Stimulated activated CD8-positive, alpha-beta memory T cell treated with anti-CD3 and anti-CD28 coated beads, Interleukin-4, amount 100 ng/mL, for 4 hours (primary cell): ENCODE measurements at places on chromosomes 7 and 10.

DNA sequence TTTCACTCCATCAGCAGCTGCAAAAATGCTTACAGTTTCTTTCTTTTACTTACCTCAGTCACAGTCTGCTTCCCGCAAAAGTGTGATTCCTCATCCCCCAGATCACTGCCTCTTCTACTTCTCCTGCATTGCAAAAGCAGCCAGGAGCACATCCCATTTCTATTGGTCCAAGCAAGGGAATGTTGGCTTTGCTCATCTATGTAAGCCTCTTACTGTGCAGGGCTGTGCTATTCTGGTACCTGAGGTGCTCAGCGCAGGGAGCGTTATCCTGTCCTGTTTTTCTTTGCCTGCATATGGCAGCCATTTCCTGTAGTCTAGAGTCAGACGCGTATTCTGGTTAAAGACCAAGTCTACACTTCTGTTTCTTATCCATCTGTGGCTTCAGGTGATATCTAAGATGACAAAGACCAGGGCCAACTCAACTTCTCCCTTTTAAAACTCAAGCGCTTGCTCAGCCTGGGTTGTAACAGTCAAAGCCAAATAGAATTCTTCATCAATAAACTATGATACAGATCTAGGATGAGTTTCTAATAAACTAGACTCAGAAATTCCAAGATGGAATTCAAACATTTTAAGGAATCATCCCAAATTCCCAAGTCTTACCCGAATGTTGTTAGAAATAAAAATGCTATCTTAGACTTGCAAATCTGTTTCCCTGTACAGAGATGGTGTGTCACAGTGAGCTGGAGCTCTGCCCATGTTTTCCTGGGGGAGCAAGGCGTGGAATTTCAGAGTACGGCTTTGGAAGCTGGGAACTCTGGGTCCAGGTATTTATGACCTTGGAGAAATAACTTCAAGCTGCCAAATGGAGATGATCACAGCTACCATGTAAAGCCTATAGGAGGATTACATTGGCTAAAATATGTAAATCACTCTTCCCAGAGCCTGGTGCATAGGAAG is 6.1 kb upstream of the RBM17 start:
- DNase-seq = no peak

GRCh38 chr10:17025444-17026295 is 103.9 kb downstream of the CUBN start:
- peak; percentile 54 for DNase-seq

- no peak for DNase-seq
Measured at GRCh38 chr10:91048380-91048779, 127.5 kb upstream of the ANKRD1 start.

DNA sequence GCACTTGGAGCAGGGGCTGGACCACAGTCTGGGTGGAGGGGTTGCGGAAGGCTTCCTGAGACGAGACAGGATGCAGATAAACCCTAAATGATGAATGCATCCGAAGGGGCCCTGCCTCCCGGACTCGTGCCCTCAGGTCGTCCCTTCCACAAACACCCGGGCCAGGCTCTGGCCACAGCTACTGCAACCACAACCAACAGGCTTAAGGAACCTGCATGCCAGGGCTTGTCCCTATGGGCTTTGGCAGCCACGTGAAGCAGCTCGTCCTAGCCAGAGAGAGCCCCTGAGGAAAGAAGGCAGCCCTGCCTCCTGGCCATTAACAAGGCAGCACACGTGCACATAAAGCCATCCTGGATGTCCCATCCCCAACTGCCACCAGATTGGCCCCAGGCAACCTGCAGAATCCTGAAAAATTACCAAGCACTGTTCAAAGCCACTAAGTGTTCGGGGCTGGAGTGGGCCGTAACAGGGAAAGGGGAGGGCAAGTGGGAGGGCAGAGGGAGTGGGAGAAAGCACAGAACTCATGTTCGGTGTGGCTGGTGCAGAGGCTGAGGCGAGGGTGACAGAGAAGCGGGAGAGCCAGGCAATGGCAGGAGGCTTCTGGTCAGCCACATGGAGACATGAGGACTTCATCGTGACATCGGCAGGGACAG is 62.7 kb downstream of the MAD1L1 start:
- DNase-seq = no peak

GRCh38 chr10:91977491-91977890 is 53.9 kb downstream of the BTAF1 start:
- no peak for DNase-seq

- no peak for DNase-seq
Measured at GRCh38 chr7:48298779-48299178, 127.5 kb downstream of the ABCA13 start.

GRCh38 chr10:88764110-88764509 is 4.3 kb downstream of the LIPN start:
- DNase-seq = no peak

GRCh38 chr7:93043385-93043985 is 74.3 kb downstream of the SAMD9 start:
- DNase-seq = no peak

DNA sequence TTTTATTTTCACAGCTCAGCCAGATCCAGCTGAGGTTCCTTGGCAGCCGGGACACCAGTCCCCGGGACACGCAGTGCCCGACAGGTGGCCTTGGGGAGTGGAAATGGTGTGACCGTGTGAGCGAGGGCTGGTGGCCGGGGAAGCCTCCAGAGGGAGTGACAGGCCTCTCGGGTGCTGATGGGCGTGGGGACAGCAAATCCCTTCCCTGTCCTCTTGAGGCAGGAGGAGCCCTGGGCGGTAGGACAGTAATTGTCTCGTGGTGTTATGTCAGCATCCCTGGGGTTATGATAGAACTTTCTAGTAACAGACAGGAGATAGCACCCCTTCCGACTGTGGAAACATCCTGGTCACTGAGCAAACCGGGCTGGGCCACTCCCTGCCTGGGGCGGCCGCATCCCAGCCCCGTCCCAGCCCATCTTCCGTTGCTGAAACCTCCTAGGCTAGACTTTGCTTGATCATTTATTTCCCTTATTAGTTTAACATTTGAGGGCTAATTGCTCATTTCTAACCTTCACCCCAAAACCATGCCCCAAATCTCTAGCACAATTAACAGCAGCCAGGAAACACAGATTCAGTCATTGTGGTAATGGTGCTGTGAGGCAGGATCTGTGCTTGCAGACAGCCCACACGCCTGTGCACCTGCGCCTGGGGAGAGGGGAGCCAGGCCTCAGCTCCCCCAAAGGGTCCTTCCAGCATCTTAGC is 63.3 kb downstream of the ELFN1 start:
- DNase-seq = no peak

GRCh38 chr10:115932099-115932498 is 340.9 kb downstream of the GFRA1 start:
- DNase-seq = no peak

- DNase-seq = no peak
Measured at GRCh38 chr10:94043431-94043990, 49.8 kb downstream of the PLCE1 start.

GRCh38 chr7:3739983-3740382 is 438.9 kb downstream of the SDK1 start:
- no peak for DNase-seq

- no peak for DNase-seq
Measured at GRCh38 chr10:75755528-75755927, 324.1 kb downstream of the LRMDA start.

DNA sequence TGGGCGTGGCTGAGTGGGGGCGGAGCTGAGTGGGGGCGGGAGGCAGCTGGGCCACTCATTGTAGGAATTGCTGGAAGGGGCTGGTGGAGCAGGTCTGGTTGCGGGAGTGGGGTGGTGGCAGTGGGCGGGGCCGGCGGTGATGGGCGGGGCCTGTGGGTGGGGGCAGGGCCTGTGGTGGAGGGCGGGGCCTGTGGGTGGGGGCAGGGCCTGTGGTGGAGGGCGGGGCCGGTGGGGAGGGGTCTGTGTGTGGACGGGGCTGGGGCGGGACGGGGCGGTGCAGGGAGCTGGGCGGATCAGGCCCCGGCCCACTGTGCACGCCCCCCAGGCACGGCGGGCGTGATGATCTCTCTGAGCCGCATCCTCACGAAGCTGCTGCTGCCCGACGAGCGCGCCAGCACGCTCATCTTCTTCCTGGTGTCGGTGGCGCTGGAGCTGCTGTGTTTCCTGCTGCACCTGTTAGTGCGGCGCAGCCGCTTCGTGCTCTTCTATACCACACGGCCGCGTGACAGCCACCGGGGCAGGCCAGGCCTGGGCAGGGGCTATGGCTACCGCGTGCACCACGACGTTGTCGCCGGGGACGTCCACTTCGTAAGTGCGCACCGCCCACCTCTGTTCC is 14.0 kb downstream of the SLC29A4 start:
- DNase-seq = peak; percentile 33

GRCh38 chr10:60246382-60246781 is 143.3 kb downstream of the ANK3 start:
- no peak for DNase-seq

- DNase-seq = no peak
Measured at GRCh38 chr7:42217053-42217452, 20.0 kb downstream of the GLI3 start.

- no peak for DNase-seq
Measured at GRCh38 chr10:4215963-4216575, 431.1 kb upstream of the KLF6 start.

DNA sequence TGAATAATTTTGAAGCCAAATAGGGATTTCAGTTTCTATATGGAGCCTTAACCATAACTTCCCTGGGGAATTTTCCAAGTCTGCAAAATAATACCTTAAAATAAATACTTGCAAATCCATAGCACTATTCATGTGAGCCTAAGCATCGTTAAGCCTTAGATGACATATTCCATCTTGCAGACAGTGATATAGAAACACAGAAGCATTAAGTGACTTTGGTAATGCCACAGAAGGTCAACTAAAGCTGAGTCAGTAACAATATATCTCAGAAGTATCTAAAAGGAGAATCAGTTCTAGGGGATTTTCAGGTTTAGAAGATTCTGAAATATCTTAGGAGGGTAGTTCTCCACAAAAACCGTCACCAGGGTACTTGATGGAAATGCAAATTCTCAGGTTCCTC is 163.4 kb upstream of the COL1A2 start:
- no peak for DNase-seq

DNA sequence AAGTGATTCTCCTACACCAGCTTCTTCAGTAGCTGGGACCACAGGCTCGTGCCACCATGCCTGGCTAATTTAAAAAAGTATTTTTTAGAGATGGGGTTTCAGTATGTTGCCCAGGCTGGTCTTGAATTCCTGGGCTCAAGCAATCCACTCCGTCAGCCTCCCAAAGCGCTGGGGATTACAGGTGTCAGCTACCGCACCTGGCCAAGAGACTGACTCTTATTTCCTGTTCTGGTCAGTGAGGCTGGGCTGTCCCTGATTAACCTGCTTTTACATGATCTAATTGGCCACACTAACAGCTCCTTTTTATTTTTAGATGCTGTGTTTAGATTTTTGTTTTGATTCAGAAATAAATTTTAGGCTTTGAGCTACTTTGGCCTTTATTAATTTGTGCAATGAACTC is 203.9 kb downstream of the NXPH1 start:
- DNase-seq = no peak

DNA sequence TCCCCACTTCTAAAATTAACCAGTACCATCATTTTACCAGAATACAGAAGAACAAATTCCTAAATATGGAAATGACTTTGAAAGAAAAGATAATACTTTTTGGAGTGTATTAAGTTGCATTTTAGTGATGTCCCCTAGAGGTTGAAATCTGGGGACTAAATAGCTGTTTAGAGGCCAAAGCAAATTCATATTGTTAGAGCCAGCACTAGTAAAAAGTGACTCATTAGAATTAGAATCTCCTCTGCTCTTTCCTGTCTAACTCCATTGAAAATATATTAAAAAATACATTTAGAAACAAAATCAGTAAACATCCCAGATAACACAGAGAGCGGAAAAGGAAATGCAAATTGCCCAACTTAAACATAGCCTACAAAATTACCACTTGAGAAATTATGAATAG is 1189.6 kb upstream of the C7orf33 start:
- DNase-seq = no peak
